ENCODE measurements at places on chromosomes 3 and 15. TPM values are rescaled to one million over a fixed set of nuclear protein-coding genes. Genes with fewer than 3 reads are reported as not detected.

DNA sequence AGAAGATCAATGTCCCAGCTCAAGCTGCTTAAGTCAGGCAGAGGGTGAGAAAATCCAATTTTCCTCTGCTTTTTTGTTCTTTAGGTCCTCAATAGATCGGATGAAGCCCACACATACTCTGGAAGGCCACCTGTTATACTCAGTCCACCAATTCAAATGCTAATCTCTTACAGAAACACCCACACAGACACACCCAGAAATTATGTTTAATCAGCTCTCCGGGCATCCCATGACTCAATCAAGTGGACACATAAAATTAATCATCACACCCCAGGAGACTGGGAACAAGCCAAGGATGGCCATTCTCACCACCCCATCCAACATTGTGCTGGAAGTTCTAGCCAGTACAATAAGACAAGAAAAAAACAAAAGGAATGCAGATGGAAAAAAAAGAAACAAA lies 67.8 kb upstream of the SLC24A5 start:
- no peaks in the 10 kb centered on the region for H3K4me1 ChIP-seq
- H3K4me3 ChIP-seq, result no peak overlapping the region
- DNase-seq, result no peak
- H3K27ac ChIP-seq, result no peak overlapping the region
- peaks cover 8% of the 10 kb centered on the region for H3K27me3 ChIP-seq

EXOSC7 gene
- total RNA-seq, result 86.5 TPM

DNA sequence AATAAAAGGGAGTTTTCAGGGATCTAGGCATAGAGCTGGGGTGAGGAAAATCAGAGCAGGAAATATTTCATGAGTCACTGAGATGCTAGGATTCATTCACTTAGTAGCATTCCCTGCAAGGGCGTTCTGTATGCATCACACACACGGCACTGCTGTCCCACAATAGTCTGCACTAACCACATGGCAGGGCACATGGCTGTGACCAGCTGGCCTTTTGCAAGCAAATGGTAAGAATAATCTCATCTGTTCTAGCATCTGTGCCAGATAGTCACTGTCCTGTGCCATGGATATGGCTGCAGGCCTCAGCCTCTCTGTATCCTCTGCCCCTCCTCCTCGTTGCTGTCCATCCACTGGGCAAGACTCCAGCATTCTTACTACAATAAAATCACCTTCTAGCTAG lies 37.8 kb downstream of the BOC start:
- H3K27ac ChIP-seq, result no peak overlapping the region
- H3K4me3 ChIP-seq, result no peak overlapping the region
- peaks cover 4% of the 10 kb centered on the region for H3K4me1 ChIP-seq
- no peaks in the 10 kb centered on the region for H3K27me3 ChIP-seq

GRCh38 chr15:80087104-80087503 lies 27.6 kb downstream of the ZFAND6 start:
- no peak overlapping the region for H3K27ac ChIP-seq
- H3K36me3 ChIP-seq, result peaks cover 6% of the 10 kb centered on the region
- DNase-seq, result no peak
- peaks cover 20% of the 10 kb centered on the region for H3K4me1 ChIP-seq
- no peak overlapping the region for H3K4me3 ChIP-seq

- no peaks in the 10 kb centered on the region for H3K36me3 ChIP-seq
- no peaks in the 10 kb centered on the region for H3K27me3 ChIP-seq
- no peak for DNase-seq
- H3K4me1 ChIP-seq, result no peaks in the 10 kb centered on the region
- no peak within 1 kb of the TSS for H3K27ac ChIP-seq
Observed at GRCh38 chr3:139020868-139021234, at the start of gene PRR23B. PRR23B (minus strand) TSS chr3:139020926; CDS start chr3:139020661, 265 bp downstream.

- no peak for DNase-seq
- H3K4me3 ChIP-seq, result no peak overlapping the region
- peaks cover 25% of the 10 kb centered on the region for H3K27me3 ChIP-seq
- H3K36me3 ChIP-seq, result no peaks in the 10 kb centered on the region
- no peak overlapping the region for H3K27ac ChIP-seq
Observed at GRCh38 chr3:58989163-58989562, 60.7 kb downstream of the CFAP20DC start.

DNA sequence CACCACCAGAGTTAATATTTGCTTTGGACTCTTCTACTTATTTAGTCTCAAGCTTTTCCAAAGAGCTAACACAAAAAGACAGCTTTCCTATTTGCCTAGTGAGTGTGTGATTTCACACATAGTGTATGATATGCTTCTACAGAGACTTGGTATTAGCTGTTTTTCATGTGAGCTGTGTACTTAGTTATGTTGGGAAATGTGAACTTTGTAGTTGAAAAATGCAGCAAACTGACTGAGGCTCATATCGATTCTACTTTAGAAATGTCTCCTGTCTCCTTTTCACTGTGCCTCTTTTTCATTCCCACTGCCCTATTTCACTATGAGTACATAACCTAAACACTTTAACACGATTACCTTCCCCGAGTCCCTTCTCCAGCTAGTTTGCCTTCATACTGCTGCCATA lies 136.5 kb downstream of the ALCAM start:
- no peaks in the 10 kb centered on the region for H3K27me3 ChIP-seq
- H3K27ac ChIP-seq, result no peak overlapping the region
- H3K36me3 ChIP-seq, result no peaks in the 10 kb centered on the region

DNA sequence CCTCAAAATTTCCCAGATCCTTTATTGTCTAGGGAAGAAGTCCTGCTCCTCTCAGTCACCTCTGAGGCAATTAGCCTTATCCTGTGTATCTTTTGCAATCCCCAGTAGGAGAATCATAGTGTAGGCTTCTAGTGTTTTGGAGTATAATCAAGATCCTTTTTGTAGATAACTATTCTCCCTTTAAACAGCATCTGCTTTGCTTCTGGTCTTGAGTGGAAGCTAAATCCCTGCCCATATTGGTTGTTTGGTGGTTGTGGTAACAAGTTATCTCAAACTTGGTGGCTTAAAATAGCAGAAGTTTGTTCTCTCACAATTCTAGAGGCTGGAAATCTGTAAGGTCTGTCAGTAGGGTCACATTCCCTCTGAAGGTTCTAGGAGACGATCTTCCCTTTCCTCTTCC lies 217.5 kb upstream of the RASGRP1 start:
- peaks cover 2% of the 10 kb centered on the region for H3K27me3 ChIP-seq
- no peak overlapping the region for H3K4me3 ChIP-seq
- no peak for DNase-seq

- H3K27me3 ChIP-seq, result no peaks in the 10 kb centered on the region
- DNase-seq, result no peak
- no peak overlapping the region for H3K4me3 ChIP-seq
- H3K4me1 ChIP-seq, result no peaks in the 10 kb centered on the region
- no peaks in the 10 kb centered on the region for H3K36me3 ChIP-seq
- H3K27ac ChIP-seq, result no peak overlapping the region
Observed at GRCh38 chr3:50444213-50444612, 59.2 kb downstream of the CACNA2D2 start.

DNA sequence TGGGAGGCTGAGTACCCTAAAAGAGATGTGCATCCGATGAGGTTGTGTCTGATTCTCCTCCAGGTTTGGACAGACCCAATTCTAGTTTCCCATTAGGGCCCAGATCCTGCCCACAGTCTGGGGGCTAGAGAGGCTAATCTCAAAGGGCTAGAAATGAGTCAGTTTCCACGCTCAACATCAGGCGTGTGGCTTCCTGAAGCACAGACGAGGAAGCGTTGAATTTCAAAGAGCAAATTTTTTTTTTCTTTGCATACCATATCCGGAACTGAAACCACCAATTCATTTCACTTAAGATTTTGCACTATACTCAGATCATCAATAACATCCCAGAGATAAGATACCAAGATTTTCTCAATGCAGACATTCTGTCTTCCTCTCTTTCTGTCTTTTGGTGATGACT lies 173.8 kb upstream of the BCL6 start:
- peak; percentile 71 for DNase-seq
- peaks cover 11% of the 10 kb centered on the region for H3K36me3 ChIP-seq
- peaks cover 3% of the 10 kb centered on the region for H3K27me3 ChIP-seq
- peak overlapping the region; percentile 90 for H3K27ac ChIP-seq

RBPMS2 gene
- total RNA-seq, result 0.09 TPM

DNA sequence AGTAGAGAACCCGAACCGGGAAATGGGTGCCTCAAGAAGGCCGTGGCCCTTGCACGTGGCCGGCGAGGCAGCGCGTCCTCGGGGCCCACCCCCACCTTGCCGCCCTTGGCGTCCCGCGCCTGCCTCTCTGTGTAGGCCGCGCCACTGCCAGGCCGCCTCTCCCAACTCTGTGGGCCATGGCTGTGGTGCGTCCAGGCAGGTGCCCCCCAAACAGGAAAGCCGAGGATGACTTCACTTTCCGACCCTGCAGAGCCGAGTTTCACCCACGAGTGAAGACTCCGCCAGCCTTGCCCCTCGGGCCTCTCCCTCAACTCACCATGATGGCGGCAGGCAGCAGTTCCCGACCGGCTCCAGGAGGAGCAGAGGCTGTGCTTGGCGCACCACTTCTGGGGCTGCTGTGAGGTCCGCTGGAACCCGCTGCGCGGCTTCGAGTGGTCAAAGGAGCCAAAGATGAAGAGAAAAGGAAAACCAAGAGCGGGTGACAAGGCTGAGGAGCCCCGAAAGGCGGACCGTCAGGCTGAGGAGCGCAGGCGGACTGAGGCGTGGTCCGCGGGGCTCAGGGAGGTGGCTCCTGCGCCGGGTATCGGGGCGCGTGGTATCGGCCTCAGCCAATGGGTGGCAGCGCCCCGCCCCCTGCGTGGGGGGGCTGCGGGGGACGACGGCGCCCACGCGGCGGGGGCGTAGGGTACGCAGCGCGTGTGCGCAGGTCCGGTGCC lies at the start of gene DAZL:
Gene DAZL, minus strand, starts transcription at position 537 of the 716 bp plus-strand sequence. Its CDS starts 218 bp downstream, at position 319.
- H3K27me3 ChIP-seq, result peaks cover 29% of the 10 kb centered on the region
- no peak within 1 kb of the TSS for H3K4me3 ChIP-seq
- no peak within 1 kb of the TSS for H3K27ac ChIP-seq
- no peak for DNase-seq

DNA sequence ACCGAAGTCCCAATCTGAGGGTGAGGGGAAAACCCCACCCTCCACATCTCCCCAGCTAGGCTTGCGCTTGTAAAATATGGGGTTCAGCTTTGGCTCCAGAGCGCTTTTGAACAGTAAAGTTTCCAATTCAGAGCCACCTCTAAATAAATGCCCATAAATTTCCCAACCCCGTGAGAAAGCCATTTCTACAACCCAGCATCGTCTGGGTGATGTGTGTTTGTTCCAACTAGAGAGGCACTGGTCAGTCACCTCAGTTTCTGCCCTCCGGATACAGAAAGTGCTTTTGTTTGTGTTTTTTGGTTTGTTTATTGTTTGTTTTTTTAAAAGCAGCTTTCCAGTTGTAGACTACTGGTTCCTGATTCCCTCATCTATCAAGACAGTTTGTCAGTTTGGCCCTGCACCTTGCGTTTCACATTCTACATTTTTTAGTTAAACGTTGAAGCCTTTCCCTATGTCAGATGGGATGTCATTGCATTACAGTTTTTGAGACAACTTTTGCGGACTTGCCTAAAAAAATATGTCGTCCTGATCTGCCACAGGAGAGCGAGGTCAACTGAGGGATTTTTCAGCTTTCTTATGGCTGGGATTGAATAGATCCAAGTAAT lies 15.0 kb upstream of the SOX2 start:
- no peak overlapping the region for H3K27ac ChIP-seq
- H3K36me3 ChIP-seq, result no peaks in the 10 kb centered on the region
- H3K4me3 ChIP-seq, result no peak overlapping the region
- H3K27me3 ChIP-seq, result peaks cover 79% of the 10 kb centered on the region
- peaks cover 17% of the 10 kb centered on the region for H3K4me1 ChIP-seq

FES gene
- total RNA-seq, result 51.9 TPM

DNA sequence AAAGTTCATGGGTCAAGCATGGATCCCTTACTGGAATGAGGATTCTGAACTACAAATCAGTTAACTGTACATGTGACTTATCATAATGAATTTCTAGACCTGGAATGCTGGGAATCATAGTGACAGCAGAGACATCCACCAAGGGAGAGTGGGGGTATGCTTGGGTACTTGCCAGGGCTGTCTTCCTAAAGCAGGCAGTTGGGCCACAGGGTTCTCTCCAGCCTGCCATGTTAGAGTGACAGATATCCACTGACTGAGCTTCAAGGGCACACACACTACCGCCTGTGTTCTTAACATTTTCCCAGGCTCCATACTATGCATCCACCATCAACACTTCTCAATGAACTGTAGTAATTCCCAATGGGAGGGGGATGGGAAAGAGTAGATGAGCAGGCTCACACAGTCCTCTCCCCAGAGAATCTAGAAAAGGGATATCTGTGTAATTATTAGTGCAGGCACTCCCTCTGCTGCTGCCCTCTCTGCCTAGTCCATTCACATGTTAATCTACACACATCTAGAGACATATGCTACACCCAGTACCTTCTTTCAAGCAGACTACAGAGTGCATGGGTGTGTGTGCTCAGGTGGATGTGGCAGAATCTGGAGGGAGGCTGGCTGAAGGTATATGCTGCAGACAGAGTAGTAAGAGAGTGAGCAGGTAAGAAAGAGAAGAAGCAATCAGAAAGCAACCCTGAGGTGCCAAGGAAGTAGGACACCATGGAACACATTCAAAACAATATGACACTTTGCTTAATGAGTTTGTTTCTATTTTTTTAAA lies 3.7 kb downstream of the FSTL1 start:
- no peak for DNase-seq
- H3K27ac ChIP-seq, result no peak overlapping the region
- H3K27me3 ChIP-seq, result peaks cover 43% of the 10 kb centered on the region
- peaks cover 4% of the 10 kb centered on the region for H3K36me3 ChIP-seq
- H3K4me1 ChIP-seq, result peaks cover 4% of the 10 kb centered on the region

- H3K36me3 ChIP-seq, result peaks cover 9% of the 10 kb centered on the region
- H3K4me3 ChIP-seq, result no peak overlapping the region
- no peak for DNase-seq
- peaks cover 32% of the 10 kb centered on the region for H3K4me1 ChIP-seq
- H3K27me3 ChIP-seq, result peaks cover 10% of the 10 kb centered on the region
Observed at GRCh38 chr3:45164056-45164455, 17.9 kb upstream of the CDCP1 start.

DNA sequence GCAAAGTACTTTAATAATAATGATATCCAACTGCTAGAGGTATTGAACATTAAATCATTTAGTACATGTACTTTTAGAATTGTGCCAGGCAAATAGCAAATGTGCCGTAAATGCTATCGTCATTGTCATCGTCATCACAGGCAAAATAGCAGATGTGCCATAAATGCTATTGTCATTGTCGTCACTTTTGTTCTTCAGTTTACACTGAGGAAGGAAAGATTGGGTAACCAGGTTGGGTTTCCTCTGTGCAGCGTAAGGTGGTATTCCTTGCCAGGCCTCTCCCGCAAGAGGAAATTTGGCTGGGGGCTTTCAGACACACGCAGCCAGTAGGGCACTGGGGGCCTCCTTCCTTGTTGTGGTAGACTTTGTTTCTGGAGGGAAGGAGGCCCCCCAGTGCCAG lies 26.4 kb downstream of the ABHD17C start:
- peaks cover 2% of the 10 kb centered on the region for H3K27me3 ChIP-seq
- H3K27ac ChIP-seq, result no peak overlapping the region
- H3K4me3 ChIP-seq, result no peak overlapping the region
- H3K36me3 ChIP-seq, result no peaks in the 10 kb centered on the region
- no peak for DNase-seq
- no peaks in the 10 kb centered on the region for H3K4me1 ChIP-seq

DNA sequence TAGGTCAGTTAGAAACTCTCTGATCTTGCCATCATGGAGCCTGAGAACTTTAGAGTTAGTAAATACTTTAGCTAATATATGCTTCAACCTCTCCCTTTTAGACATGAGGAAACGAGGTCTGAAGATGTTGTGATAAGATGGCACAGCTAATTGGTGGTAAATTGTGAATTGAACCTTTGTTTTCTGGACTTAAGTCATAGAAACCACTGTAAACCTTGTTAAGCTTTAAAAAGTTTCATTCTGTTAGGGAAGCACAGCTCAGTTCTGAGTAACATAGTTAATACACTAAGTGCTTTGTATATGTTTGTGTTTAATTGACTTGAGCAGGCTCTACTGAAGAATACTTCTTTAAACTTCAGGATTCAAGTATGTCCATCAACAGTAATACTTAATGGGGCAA lies 108.6 kb downstream of the AKAP13 start:
- H3K27ac ChIP-seq, result peak overlapping the region; percentile 20
- H3K36me3 ChIP-seq, result peaks cover 9% of the 10 kb centered on the region
- H3K4me1 ChIP-seq, result peaks cover 51% of the 10 kb centered on the region
- peak overlapping the region; percentile 3 for H3K4me3 ChIP-seq
- no peaks in the 10 kb centered on the region for H3K27me3 ChIP-seq

Data from activated T-helper 2 cell treated with anti-CD3 and anti-CD28 coated beads, Interferon-gamma antibody, Interleukin-2, Interleukin-4, amounts not matched to agents 10 μg/mL and 5 μg/mL and 100 μg/mL, durations not matched to agents 14 hours and 24 hours and 36 hours (primary cell).